ENCODE measurements at places on chromosomes 12 and 14.

- no peak for DNase-seq
Measured at GRCh38 chr14:54574528-54574927, 7.6 kb downstream of the SAMD4A start.

DNA sequence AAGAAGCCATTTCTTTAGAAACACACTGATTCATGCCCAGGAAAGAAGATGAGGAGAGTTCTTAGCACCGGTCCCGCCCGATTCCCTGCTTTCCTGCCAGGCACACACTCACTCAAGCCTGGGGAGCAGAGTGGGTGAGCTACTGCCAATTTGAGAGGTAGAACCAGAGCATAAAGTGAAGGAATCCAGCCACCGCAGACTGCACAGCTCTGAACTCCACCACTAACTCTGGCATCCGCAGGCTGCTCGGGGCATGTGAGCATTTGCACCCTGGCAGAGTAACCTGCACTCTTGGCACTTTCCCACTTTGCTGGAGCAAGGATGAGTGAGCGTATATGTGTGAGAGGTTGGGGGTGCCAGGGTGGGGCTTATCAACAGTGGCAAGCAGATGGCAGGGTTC, 4.0 kb upstream of the SYNDIG1L start:
- DNase-seq, result no peak

- DNase-seq, result no peak
Measured at GRCh38 chr12:26134540-26134939, 9.7 kb upstream of the BHLHE41 start.

- no peak for DNase-seq
Measured at GRCh38 chr12:87853448-87854003, 175.7 kb downstream of the C12orf50 start.

DNA sequence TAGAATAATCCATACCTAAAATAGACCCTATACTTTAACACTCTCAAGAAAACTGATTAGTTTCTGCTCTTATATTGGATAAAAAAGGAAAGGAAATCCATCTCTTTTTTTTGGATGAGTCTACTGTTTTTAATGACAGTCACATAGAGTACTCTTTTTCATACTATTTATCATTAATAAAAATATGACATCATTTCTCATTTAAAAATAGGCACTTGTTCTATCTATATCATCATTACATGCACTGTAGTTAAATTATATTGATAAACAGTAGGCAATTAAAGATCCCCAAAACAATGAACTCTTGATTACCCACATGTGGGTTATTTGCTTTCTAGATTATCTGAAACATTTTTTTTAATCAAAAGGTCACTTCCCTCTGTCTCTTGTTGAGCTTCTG, 338.8 kb downstream of the NELL2 start:
- no peak for DNase-seq

GRCh38 chr12:73998894-73999293, 538.7 kb upstream of the ATXN7L3B start:
- DNase-seq, result no peak

- DNase-seq, result no peak
Measured at GRCh38 chr12:49478949-49479664, 59.7 kb upstream of the KCNH3 start.

DNA sequence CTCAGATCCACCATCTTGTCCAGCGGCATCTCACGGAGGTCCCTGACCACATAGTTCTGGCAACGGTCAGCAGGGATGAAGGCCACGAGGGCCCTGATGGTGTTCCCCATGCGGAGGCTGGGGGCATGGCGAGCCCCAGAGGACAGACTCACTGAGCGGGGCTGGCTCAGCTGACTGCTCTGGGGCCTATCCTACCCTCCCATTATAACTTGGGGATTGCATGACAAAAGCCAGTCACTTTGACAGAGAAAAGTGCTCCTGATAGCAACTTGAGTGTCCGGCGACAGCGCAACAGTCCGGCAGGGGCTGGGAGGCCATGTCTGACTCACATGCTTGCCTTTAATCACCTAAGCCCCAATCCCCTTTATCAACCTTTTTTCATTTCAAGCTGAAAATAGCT, at the start of gene LRRC10:
TSS of gene LRRC10 (minus strand) at position 179 of the 400 bp plus-strand sequence. CDS start at position 110, 69 bp downstream.
- no peak for DNase-seq

GRCh38 chr12:5441497-5442236, 9.8 kb downstream of the NTF3 start:
- no peak for DNase-seq

DNA sequence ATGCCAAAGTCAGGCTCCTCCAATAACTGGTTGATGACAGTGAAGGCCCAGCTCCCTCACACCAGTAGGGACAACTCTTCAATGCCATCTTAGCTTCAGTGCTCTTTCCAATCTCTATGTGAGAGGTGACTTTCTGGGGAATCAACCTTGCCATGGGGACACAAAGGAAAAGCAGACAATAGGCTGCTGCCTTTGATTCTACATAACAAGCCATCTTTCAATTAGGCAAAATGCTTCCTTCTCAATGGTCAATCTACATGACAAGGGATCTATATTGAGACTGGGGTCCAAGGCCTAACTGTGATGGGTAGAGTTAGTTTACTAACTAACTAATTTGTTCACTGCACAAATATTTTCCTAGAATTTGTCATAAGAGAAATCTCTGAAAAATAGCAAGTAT, 1417.5 kb upstream of the SEL1L start:
- no peak for DNase-seq

GRCh38 chr12:110223777-110224378, 57.2 kb upstream of the ATP2A2 start:
- no peak for DNase-seq

DNA sequence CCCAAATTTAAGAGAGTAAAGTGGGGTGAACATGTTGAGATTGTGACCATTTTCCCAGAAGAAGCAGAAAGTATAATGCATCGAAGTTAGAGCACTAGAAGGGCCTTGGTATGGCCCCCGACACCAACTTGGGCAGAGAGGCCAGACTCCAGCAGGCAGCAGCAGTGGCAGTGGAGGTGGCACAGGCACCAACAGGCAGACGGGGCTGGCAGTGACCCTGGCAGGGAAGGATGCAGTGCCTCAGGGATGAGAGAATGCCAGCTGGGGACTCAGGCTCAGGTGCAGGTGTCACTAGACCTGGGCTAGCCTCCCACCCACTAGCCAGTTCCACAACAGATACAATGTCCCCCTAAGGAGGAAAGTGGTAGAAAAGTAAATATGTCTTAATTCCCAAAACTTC, 27.7 kb upstream of the AMIGO2 start:
- DNase-seq, result no peak

- DNase-seq, result no peak
Measured at GRCh38 chr14:60014402-60014801, 77.3 kb upstream of the PCNX4 start.

- no peak for DNase-seq
Measured at GRCh38 chr14:94038921-94039629, 12.9 kb downstream of the OTUB2 start.

DNA sequence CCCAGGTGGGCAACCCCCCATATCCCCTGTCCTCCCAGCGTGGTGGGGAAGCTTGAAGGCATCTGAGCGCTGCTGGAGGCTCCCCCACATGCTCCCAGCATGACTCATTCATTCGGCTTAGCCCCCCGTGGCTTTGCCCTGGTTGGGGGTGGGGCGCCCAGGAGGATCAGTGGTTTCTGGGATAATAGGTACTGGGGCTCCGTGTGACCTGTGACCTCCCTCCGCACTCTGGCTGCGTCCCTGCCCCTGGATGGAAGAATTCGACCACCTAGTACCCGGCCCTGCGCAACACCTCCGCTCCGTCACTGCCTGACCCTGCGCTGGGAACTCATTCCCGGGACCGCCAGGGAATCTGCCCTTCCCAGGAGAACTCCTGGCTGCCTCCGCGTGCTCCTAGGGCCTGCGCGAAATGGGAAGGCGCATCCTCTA, 120.1 kb downstream of the AACS start:
- DNase-seq, result no peak

- DNase-seq, result no peak
Measured at GRCh38 chr12:84599539-84599938, 313.1 kb downstream of the SLC6A15 start.

DNA sequence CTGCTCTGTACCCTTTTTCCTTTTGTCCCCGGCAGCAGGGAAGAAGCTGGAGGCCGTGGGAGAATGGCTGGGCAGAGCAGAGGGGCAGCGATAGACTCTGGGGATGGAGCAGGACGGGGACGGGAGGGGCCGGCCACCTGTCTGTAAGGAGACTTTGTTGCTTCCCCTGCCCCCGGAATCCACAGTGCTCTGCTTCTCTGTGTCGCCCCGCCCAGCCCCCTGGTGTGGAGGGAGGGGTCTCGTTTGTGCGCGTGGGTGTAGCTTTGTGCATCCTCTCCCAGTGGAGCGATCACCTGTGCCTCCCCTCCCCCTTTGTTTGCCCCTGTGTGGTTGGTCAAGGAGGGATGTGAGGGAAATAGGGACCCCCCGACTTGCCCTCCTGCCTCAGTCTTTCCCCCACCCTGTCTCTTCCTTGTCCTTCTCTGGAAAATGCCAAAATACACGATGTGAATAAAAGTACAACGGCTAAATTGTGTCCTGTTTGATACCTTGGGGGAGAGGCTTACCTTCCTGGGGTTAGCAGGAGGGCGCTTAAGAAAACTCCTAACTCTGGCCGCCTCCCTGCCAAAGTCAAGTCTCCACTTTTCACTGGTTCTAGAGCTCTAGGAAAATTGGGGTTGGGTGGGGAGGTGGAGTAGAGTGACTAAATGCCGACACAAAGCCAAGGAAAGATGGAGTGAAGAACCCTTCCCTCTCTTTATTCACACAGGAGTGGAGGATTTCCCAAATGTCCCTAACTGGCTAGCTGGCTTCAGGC, 990 bp upstream of the TPI1 start:
- no peak for DNase-seq

- DNase-seq, result no peak
Measured at GRCh38 chr14:102616318-102616717, 23.9 kb downstream of the RCOR1 start.
